Pulmonary artery endothelial cell (primary cell): ENCODE measurements at places on chromosomes 12 and 14.

DNA sequence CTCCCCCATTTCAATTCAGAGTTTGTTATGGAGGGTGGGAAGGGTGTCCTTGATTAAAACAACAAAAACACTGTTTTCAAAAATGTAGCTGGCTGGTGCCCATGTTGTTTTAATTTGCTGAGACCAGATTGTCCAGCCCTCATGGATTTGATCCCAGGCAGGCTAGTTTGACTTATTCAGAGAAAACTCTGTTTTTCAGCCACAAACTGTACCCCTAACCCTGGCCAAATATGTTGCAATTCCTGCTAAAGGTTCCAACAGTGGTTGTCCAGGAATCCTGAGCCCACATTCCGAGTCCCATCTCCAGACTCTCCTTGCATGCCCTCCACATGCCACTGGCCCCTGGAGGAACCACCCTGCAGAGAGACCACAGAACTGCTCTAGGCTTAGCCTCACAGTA is 36.0 kb downstream of the MAP1LC3B2 start:
- no peak for DNase-seq

DNA sequence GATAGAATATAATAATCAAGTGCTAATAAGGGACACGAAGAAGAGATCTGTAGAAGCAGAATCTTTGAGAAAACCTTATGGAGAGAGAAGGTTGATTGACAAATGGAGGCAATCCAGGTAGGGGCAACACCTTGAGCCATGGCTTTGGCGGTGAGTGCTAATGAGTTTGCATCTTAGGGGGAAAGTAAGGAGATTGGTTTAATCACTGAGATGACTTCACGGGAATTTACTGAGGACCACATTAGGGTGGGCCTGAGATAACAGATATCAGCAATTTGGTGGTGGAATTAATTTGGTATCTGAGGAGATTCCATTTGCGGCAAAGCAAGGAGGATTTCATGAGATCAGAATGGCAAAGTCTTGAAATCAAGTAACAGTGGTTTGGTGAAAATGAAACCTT is 1.8 kb upstream of the LARP4 start:
- DNase-seq = no peak

GRCh38 chr14:64296561-64296960 is 2.4 kb upstream of the ESR2 start:
- DNase-seq = peak; percentile 69

- DNase-seq = no peak
Measured at GRCh38 chr12:1297206-1297605, 297.2 kb downstream of the FBXL14 start.

DNA sequence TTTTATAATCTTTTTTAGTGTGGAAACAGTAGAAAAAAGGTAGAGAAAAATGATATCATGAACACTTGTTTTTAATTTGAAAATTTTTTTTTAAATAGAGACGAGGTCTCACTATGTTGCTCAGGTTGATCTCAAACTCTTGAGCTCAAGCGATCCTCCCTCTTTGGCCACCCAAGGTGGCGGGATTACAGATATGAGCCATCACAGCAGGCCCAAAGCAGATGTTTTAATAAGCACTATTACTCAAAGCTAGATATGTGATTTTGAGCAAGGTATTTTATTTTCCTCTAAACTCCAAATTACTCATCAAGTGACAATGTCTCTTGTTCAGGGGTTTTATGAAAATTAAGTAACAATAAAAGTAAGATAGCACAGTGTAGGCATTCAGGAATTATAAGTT is 10.7 kb upstream of the WDR89 start:
- DNase-seq = no peak

GRCh38 chr14:99982537-99983250 is 82.5 kb upstream of the EVL start:
- no peak for DNase-seq

DNA sequence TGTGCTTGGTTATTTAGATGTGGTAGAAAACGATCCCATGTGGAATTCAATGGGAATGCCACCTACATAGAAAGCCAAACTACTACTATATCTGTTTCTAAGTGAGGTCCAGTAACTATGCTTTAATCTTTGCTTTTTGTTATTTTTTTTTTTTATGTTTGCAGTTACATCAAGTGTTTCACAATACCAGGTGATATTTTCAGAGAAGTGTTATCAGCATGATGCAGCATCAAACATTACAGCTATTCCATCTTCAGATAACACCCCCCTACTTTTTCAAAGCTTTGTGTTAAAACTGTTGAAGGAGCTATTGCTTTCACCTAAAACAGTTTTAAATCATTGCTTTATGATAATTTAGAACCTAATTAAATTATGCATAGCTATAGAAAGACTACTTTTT is 163.8 kb upstream of the SLC16A7 start:
- DNase-seq = no peak

- no peak for DNase-seq
Measured at GRCh38 chr14:91349481-91350074, 68.0 kb downstream of the CCDC88C start.

- no peak for DNase-seq
Measured at GRCh38 chr12:117986705-117987469, 18.1 kb upstream of the KSR2 start.

DNA sequence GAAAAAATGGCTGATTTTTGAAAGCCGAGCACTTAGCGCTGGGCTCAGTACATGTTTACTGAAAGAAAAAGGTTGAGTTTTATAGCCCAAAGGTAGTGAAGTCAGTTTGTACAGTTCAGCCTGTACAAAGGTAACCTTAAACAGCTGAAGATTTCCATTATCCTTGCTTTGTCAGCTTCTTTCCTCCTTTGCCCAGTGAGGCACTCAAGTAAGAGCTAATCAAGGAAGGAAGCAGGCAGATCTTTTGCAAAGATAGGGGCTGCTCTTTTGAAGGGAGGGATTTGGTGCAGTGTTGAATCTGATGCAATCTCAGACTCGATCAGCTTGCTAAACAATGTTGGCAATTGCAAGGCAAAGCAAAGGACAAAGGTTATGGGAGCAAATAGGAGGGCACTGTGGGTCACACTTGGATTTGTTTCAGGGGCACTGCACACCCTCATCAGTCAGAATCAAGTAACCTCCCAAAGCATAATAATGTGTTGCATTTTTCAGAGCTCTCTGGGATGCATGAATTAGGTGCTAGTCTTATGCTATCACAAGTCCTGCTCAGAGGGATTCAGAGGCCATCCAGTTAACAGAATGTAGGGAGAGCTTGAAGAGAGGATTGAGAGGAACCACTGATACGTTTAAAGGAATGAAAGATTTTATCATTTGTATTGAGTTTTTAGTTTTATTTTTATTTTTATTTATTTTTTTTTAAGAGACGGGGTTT is 44.4 kb downstream of the ANO6 start:
- DNase-seq = no peak

DNA sequence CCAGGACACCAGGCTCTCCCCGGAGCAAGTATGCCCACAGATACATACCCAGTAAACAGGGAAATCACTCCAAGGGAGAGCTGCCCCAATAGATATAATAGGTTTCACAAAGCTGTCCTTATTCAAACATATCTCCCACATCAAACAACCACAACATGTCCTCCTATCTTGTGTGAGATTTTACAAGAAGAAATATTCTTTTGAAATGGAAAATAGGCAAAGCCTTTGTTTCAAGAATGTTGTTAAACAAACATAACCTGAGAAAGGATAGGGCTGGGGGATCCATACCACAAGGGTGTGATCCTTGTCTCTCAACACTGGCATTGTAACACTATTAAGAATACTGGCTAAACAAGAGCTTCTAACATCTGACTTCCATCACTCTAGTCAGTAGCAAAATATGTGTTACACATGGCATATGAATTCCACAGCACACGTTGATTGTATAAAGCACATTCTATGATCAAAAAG is 32.9 kb downstream of the LGR5 start:
- DNase-seq = no peak

DNA sequence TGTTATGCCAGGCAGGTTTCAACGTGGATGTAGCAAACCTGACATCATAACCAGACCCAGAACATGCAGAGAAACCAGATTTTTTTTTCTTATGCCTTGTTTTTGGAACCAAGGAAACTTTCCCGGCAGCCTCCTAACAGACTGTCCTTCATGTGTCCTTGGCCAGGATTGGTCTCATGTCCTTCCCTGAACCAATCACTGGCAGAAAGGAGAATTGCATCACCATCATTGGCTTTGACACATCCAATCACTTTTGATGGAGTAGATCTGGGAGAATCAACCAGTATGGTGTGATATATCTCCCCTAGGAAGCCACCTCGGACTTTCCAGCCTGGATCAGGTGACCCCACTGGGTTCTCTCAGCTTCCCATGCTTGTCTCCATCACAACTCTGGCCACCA is 25.6 kb upstream of the WSCD2 start:
- DNase-seq = no peak

DNA sequence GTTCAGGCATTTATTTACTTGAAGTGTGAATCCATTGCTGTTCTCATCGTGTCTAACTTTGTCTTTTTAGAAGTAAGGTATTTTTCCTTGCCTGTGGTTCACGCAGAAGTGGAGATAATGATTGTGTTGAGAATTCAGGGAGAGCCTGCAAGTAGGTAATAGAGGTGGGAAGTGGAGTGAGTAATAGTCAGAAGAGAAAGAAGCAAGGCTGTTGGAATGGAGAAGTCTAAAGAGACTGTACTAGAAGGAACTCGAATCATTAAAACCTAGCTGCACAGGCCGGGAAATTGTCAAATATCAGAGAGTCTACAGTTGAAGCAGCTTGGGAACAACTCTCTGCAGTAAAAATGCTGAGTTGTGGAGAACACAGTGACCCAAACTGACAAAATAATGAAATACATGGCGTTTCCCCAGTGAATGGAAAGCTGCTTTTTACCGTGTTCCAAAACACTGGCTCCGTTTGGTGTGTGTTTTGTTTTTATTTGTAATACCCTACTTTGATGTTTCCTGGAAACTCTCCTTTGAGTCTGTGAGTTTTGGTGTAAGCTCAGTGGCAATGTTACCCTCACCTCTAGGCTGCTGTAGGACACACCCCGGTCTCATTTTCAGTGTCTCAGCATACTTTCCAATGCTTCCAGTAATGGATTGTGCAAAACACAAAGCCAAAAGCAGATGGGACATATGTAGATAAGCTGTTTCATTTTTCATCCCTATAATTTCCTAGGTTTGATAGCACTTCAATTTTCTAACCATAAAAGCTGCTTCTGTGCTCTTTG is 146.6 kb downstream of the CRADD start:
- DNase-seq = no peak

DNA sequence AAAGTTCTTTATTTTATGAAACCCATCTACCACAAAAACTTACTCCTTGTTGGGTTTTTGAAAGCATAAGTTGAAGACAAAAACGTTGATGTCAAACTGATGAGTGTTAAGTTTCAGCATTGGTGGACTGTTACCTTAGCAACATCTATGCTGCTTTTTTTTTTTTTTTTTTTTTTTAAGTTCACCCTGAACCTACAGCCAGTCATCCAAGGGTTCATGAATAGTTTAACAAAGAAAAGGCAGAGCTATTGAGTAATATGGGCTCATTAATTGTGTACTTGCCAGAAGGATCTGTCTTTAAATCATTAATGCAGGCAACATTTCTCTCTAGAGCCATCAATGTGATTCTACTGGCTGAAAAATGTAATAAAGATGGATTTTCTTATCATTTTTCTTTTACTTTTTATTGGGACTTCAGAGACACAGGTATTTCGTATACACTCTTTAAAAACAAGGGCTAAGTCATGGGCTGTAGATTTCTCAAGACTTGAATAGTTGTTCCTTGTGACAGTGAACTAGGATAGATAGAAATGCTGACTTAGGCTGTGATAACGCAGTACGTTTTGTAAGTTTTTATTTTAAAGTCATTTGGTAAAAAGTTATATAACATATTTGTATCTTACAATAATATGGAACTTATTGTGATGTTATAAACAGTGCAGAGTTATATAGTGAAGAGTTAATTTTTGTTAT is at the start of gene PTPRQ:
PTPRQ (plus strand) TSS at position 262 of the 693 bp plus-strand sequence; CDS start at position 373, 111 bp downstream.
- DNase-seq = no peak

GRCh38 chr14:38791862-38792261 is 311.2 kb downstream of the SEC23A start:
- no peak for DNase-seq

GRCh38 chr12:85923767-85924331 is 49.8 kb downstream of the NTS start:
- peak; percentile 4 for DNase-seq

- DNase-seq = no peak
Measured at GRCh38 chr12:106193394-106194215, 54.2 kb downstream of the CKAP4 start.

DNA sequence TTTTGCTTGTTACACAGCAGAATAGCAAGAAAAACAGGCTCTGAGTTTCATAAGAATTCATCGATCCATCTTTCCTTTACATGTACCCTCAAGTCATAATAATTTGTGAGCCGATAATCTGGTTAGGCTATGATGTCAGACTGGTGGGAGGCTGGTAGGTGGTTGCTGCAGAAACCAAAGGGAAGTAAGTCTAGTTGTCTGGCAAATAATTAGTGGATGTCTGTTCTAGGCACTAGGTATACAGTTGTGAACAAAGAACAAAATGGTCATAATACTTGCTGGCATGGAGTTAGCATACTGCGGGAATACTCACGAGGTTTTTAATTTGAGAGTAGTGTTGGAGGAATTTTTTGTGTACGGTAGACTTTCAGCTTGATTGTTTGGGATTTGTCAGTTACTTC is 8.8 kb downstream of the SUSD6 start:
- DNase-seq = no peak

DNA sequence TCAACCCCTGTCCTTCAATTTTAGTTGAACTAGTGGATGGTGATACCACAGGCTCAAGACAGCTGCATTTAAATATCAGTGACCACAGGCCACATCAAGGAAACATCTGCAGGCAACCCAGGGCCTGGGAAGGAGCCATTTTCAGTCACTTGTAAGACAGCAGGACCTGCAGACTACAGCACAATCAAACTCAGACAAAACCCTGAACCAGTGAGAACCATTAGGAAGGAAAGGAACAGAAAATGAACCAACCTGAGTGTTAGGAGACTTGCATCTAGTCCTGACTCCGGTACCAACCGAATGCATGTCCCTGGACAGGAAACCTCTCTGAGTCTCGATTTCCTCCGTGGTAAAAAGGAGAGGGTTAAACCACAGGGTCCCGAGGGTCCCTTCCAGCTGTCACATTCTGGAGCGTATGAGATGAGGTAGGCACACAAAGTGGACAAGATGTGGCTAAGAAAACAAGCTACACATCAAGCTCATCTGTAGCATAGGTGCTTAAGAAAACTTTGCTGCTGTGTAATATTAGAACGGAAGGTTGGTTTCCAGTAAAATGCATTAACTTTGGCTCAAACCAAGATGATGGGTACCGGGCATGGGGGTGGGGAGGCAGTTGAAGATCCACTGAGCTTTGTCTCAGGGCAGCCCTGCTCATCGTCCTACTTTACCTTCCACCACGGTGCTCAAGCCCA is 1.6 kb upstream of the CDKN1B start:
- no peak for DNase-seq

DNA sequence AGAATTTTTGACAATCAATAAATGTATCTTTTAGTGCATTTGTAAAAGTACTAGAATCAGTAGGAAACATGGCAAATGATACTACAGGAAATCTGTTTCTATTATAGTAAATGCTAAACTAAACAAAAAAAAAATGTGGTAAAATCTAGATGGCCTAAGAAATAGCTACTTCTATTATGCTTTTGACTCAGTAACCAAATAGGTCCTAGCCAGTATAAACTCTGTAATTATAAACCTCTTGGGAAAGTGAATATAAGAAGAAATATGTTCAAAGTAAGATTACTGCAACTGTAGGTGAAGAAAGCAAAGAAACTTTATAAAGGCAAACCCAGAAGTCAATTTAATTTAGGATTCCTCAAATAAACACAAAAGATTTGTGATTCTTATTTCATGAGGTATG is 581.2 kb downstream of the LRFN5 start:
- DNase-seq = no peak
